Esophagus muscularis mucosa (tissue), 4 donors: ENCODE measurements at places on chromosomes 5 and 9. TPM values are rescaled to one million over a fixed set of nuclear protein-coding genes. Genes with fewer than 3 reads are reported as not detected.

Gene ANKRD18B
- not detected for total RNA-seq

Gene HSD17B4
- 87.2 TPM for total RNA-seq

Gene SLC6A18
- total RNA-seq = not detected

Gene RPP25L
- 11.6 TPM for total RNA-seq

Gene TTF1
- 17.2 TPM for total RNA-seq

Gene ZNG1A
- 34.3 TPM for total RNA-seq

Gene SH3TC2
- 0.84 TPM for total RNA-seq

Gene SELENOP
- 284 TPM for total RNA-seq

Gene GCNT1
- total RNA-seq = 1.2 TPM

Gene GHR
- 9.1 TPM for total RNA-seq

Gene COL15A1
- total RNA-seq = 256 TPM

GRCh38 chr9:115939065-115939765 is 214.4 kb upstream of the PAPPA start:
- H3K27ac ChIP-seq = no peak overlapping the region
- no peaks in the 10 kb centered on the region for H3K27me3 ChIP-seq
- no peak overlapping the region for H3K4me3 ChIP-seq
- peaks cover 2% of the 10 kb centered on the region for H3K4me1 ChIP-seq
- H3K36me3 ChIP-seq = no peaks in the 10 kb centered on the region

DNA sequence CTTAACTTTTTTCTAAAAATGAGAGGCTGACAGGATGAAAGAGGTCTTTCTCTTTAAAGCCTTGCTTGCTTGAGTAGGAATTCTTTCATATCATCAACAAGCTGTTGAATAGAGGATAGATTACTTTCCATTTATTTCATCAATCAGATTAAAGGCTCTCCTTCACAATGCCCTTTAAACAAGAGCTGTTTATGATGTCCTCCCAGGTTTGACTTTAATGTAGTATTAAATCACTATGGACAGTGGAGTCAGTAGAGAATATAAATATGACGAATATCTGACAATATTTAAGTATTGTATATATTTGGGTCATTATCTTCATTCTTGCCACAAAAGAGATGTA is 282.0 kb downstream of the ISL1 start:
- H3K27me3 ChIP-seq = no peaks in the 10 kb centered on the region
- no peak for DNase-seq
- H3K4me1 ChIP-seq = no peaks in the 10 kb centered on the region
- no peak overlapping the region for H3K4me3 ChIP-seq
- H3K36me3 ChIP-seq = no peaks in the 10 kb centered on the region

DNA sequence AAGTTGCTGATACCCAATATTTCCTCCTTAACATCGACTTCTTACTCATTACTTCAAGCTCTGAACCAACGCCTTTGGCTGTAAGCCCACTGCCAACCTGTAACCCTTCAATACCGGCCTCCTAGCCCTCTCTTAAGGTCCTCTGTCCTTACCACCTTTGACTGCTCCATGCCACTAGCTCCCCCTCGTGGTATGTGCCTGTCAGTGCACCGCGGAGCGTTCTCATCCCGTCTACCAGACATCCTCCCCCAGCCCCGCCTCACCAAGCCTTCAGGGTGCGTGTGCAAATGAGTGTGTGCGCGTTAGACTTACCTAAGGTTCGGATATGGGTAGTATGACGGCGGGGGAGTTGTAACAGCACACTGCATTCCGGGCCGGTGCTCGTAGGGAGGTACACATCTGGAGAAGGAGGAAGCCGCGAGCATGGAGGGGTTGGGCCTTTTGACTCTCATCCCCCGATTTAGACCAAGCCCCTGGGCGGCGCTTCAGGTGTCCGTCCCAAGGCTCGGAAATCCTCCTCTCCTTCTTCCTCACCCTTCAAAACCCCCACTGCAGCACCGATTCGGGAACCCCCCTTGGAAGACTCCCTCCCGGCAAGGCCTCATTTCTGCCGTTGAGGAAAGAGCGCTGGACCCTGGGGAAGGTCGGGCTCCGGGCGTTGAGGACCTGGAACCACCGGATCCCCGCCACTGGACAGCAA is 2.8 kb upstream of the MYORG start:
- H3K27me3 ChIP-seq = no peaks in the 10 kb centered on the region
- peak overlapping the region; percentile 59 for H3K4me3 ChIP-seq
- peak; percentile 98 for DNase-seq
- peak overlapping the region; percentile 79 for H3K27ac ChIP-seq
- peaks cover 57% of the 10 kb centered on the region for H3K4me1 ChIP-seq

DNA sequence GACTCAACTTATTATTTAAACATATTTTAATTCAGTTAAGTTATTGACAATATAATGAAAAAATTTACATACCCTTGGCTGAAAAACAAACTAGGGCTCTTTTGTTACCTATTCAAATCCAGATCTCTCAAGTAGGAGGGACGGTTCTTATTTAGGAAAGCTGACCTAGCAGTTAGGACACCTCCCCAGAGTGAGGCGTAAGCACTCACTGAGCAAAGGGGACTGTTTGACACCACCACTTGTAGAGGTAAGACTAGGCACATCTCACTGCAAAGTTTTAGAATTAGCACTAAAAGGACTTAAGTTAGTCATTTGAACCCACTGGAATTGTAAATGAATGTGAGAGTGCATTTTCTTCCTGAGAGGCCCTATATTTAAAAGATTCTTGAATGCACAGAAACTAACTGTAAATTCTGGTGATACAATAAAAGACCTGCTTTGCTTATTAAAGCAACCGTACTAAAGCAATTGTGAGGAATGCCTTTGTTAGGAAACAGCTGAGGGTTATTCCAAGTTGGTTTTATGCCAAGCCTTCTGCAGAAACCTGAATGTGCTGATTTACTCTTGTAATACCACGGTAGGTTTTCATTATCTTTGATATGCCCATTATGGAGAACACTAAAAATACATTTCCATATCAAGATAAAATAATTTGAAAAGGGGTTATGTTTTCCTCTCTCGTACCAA is 16.2 kb downstream of the HACD4 start:
- H3K27me3 ChIP-seq = no peaks in the 10 kb centered on the region
- DNase-seq = no peak
- no peak overlapping the region for H3K4me3 ChIP-seq
- peaks cover 33% of the 10 kb centered on the region for H3K4me1 ChIP-seq

- no peaks in the 10 kb centered on the region for H3K27me3 ChIP-seq
- DNase-seq = no peak
- H3K27ac ChIP-seq = peak overlapping the region; percentile 99
Observed at GRCh38 chr5:138752341-138752950, 779 bp upstream of the CTNNA1 start.

GRCh38 chr5:142390334-142390733 is 65.5 kb upstream of the SPRY4 start:
- no peaks in the 10 kb centered on the region for H3K36me3 ChIP-seq
- H3K27me3 ChIP-seq = no peaks in the 10 kb centered on the region
- no peak for DNase-seq
- peak overlapping the region; percentile 56 for H3K27ac ChIP-seq
- peaks cover 26% of the 10 kb centered on the region for H3K4me1 ChIP-seq
- no peak overlapping the region for H3K4me3 ChIP-seq

- DNase-seq = peak; percentile 94
- no peaks in the 10 kb centered on the region for H3K36me3 ChIP-seq
Observed at GRCh38 chr5:3659907-3660306, 64.3 kb downstream of the IRX1 start.

DNA sequence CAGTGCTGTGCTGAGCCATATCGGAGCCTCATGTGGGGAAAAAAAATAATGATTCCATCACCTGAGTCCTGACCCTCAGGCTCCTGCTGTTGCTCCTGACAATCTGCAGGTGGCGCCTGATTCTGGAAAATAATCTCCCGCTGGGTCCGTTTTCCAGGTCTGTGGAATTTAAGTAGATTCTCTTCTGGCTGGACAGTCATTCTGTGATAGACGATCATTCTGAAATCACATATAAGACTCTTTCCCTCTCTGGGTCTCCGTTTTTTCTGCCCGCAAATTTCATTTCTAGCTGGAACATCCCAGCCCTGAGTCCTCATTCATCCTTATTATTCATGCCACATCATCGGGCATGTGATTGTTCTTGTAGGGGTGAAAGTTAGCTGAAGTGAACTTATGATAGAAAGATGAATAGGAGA is 22.1 kb upstream of the STXBP1 start:
- DNase-seq = peak; percentile 93
- H3K4me3 ChIP-seq = no peak overlapping the region
- H3K36me3 ChIP-seq = no peaks in the 10 kb centered on the region
- no peak overlapping the region for H3K27ac ChIP-seq
- H3K27me3 ChIP-seq = no peaks in the 10 kb centered on the region
- H3K4me1 ChIP-seq = peaks cover 14% of the 10 kb centered on the region

- peak overlapping the region; percentile 9 for H3K4me3 ChIP-seq
- no peaks in the 10 kb centered on the region for H3K27me3 ChIP-seq
- DNase-seq = no peak
- H3K36me3 ChIP-seq = peaks cover 28% of the 10 kb centered on the region
Observed at GRCh38 chr9:127761491-127761956, 16.9 kb downstream of the SH2D3C start.

GRCh38 chr9:22216730-22217172 is 207.6 kb upstream of the CDKN2B start:
- no peak overlapping the region for H3K27ac ChIP-seq
- peaks cover 5% of the 10 kb centered on the region for H3K4me1 ChIP-seq
- no peak overlapping the region for H3K4me3 ChIP-seq
- no peaks in the 10 kb centered on the region for H3K27me3 ChIP-seq

GRCh38 chr9:15606643-15607472 is 54.0 kb downstream of the CCDC171 start:
- no peaks in the 10 kb centered on the region for H3K27me3 ChIP-seq
- H3K27ac ChIP-seq = no peak overlapping the region
- H3K36me3 ChIP-seq = no peaks in the 10 kb centered on the region
- no peak for DNase-seq

GRCh38 chr5:67623078-67623477 is 426.5 kb upstream of the CD180 start:
- no peak overlapping the region for H3K4me3 ChIP-seq
- H3K27ac ChIP-seq = no peak overlapping the region
- H3K4me1 ChIP-seq = no peaks in the 10 kb centered on the region
- no peak for DNase-seq
- H3K36me3 ChIP-seq = no peaks in the 10 kb centered on the region

DNA sequence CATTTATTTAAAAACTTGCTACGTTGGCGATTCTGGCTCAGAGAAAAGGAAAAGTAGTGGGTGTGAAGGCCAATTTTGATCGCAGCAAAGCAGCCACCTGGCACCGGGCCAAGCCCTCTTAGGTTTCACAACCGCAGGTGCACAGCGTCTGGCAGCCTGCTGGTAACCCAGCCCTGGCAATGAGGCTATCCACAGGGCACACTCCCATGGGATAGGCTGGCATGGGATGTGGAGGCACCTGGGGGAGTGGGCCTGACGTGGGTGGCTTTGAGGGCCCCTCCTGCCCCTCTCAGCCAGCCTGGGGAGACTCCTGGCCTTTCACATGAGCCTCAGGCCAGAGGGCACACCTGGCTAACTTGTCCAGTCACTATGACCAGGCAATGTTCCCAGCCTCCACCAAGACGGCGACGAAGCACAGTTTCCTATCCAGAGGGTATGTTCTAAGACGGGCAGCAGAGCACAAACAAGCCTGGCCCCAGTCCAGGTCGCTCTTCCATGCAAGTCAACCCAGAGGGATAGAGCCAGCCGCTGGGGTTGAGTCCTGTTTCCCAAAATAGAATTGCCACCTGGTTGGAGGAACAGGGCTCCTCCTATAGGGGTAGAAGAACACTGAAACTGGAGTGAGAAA is 19.0 kb downstream of the CMBL start:
- DNase-seq = no peak
- no peaks in the 10 kb centered on the region for H3K4me1 ChIP-seq
- H3K36me3 ChIP-seq = no peaks in the 10 kb centered on the region
- H3K27me3 ChIP-seq = no peaks in the 10 kb centered on the region
- H3K27ac ChIP-seq = no peak overlapping the region

DNA sequence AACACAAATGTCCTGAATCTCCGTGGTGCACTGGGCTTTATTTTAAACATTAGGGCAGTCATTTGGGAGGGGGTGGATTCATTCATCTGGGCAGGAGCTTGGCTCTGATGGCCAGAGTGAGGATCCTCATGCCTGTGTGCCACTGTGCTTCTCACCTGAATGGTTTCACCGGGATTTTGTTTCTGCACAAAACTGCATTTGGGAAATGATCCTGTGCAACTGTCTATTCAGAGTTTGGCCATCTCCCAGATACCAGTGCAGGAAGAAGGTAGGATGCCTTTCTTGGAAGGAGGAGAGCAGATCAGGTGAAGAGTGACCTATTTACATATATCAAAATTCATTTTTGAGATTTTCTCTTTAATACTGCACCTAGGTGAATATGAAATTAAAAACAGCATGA is 514.4 kb upstream of the SEMA6A start:
- no peak overlapping the region for H3K27ac ChIP-seq
- no peaks in the 10 kb centered on the region for H3K36me3 ChIP-seq
- H3K4me3 ChIP-seq = no peak overlapping the region
- no peaks in the 10 kb centered on the region for H3K27me3 ChIP-seq
- H3K4me1 ChIP-seq = no peaks in the 10 kb centered on the region

GRCh38 chr5:176754376-176754973 is 55.9 kb upstream of the UNC5A start:
- H3K27me3 ChIP-seq = no peaks in the 10 kb centered on the region
- H3K4me3 ChIP-seq = no peak overlapping the region
- no peaks in the 10 kb centered on the region for H3K4me1 ChIP-seq
- H3K36me3 ChIP-seq = no peaks in the 10 kb centered on the region
- no peak for DNase-seq

DNA sequence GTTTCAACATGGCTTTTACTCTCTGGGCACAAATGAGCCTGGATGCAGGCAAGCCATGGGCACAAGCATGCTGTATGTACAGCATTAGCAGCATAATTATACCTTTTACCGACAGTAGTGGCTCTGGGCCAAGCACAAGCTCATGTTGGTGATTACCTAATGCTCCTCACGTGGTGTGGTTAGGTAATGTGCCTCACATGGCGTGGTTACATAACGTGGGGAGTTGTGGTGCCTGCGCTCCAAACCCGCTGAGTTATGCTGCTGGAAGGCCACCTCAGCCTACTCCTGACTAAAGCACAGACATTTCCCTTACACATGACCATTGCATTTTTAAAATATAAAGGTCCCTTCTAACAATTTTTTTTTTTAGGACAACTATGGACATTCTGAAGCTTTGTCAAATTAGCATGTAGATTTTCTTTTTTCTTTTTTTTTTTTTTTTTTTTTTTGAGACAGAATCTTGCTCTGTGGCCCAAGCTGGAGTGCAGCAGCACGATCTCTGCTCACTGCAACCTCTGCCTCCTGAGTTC is 794.0 kb downstream of the EFNA5 start:
- H3K4me3 ChIP-seq = no peak overlapping the region
- no peaks in the 10 kb centered on the region for H3K36me3 ChIP-seq
- DNase-seq = no peak
- H3K4me1 ChIP-seq = no peaks in the 10 kb centered on the region

GRCh38 chr5:177296581-177296980 is 6.9 kb downstream of the RAB24 start:
- H3K4me3 ChIP-seq = no peak overlapping the region
- no peak overlapping the region for H3K27ac ChIP-seq
- no peak for DNase-seq
- no peaks in the 10 kb centered on the region for H3K27me3 ChIP-seq
- peaks cover 25% of the 10 kb centered on the region for H3K4me1 ChIP-seq
